ENCODE measurements at places on chromosomes 7 and 10.

DNA sequence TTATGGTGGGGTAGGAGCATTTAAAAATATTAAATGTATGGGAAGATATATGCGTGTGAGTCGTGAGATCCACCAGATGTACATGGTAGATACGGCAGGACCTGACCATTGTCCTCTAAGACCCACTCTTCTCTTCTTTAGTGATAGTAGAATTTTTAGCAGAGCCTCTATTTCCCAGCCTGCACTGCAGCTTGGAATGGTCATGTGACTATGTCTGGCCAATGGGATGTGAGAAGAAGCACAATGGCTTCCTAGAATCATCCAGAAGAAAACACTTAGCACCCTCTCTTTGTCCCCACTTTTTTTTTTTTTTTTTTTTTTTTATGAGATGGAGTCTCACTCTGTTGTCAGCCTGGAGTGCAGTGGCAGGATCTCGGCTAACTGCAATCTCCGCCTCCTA is 86.6 kb upstream of the CYTH3 start:
- no peak for DNase-seq

- DNase-seq = no peak
Observed at GRCh38 chr10:44051584-44052385, 333.1 kb downstream of the CXCL12 start.

GRCh38 chr10:72732521-72732920 is 40.6 kb downstream of the MCU start:
- DNase-seq = no peak

GRCh38 chr10:15744217-15744865 is 24.6 kb upstream of the ITGA8 start:
- DNase-seq = no peak

DNA sequence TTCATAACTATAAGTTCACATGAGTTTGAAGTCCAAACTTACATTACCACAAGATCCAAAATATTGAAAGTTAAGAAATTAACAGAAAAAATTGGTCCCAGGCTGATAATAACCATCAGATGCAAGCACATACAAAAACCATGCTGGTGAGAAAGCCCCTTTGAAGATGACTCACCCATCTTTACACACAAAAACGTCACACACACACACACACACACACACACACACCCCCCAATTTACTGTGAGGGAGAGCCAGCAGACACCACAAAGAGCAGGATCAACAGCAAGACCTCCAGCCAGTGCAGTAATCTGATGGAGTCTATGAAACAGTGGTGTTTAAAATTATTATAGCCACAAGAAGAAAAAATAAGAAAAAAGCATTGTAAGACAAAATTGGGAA is 50.1 kb upstream of the DRGX start:
- no peak for DNase-seq

- DNase-seq = no peak
Observed at GRCh38 chr7:89988074-89988473, 166.2 kb upstream of the STEAP1 start.

- no peak for DNase-seq
Observed at GRCh38 chr10:93657757-93658156, 44.6 kb downstream of the FRA10AC1 start.

GRCh38 chr7:91527460-91527859 is 263.2 kb downstream of the FZD1 start:
- DNase-seq = no peak

- no peak for DNase-seq
Observed at GRCh38 chr7:158291998-158292397, 295.6 kb downstream of the PTPRN2 start.

DNA sequence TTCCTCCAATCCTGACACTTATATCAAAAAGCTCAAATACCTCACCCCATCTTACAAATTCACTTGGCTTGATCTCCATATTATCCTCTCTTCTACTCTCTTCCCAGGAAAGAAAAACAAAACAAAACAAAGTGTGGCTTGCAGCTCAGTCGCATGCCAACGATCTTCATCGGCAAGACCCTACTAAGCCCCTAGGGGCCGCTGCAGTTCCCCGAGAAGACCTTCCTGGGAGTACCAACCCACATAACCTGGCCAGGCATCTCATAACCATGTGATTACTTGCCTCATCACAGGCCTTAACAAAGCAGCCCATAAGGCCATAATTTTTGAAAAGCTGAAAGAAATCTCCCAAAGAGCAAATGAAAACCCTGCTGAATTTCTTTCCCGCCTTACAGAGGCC is 103.7 kb downstream of the ZNF92 start:
- no peak for DNase-seq

- DNase-seq = no peak
Observed at GRCh38 chr7:6162331-6162620, 110.1 kb downstream of the CYTH3 start.

GRCh38 chr7:55622241-55622640 is 49.9 kb upstream of the VOPP1 start:
- DNase-seq = no peak

DNA sequence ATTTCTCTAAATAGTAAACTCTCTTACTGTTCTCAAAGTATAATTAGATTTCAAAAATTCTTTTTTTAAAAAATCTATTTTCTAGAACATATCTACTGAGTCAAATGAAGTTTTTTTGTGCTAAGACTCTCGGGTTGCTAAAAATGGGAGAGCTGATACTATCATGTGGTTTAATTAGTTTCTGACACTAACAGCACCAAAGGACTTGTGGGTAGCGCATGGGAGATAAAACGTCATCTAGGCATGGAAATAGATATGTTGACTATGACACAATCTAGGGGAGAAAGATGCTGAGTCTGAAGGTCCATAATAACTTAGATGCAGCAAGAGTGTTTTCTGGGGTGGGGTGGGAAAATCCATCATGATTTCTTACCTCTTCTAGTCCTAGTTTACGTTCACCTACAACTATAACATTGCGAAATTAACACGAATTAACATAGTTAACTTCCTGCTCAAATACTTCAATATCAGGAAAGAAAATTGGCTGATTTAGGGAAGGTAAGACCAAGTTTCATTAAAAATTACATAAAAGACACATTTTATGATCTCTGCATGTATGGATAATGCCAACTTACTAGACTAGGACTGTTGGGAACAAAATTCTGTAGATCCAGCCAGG is 14.3 kb upstream of the ARMC3 start:
- DNase-seq = no peak

- DNase-seq = no peak
Observed at GRCh38 chr10:70328967-70329366, 45.2 kb upstream of the NPFFR1 start.

DNA sequence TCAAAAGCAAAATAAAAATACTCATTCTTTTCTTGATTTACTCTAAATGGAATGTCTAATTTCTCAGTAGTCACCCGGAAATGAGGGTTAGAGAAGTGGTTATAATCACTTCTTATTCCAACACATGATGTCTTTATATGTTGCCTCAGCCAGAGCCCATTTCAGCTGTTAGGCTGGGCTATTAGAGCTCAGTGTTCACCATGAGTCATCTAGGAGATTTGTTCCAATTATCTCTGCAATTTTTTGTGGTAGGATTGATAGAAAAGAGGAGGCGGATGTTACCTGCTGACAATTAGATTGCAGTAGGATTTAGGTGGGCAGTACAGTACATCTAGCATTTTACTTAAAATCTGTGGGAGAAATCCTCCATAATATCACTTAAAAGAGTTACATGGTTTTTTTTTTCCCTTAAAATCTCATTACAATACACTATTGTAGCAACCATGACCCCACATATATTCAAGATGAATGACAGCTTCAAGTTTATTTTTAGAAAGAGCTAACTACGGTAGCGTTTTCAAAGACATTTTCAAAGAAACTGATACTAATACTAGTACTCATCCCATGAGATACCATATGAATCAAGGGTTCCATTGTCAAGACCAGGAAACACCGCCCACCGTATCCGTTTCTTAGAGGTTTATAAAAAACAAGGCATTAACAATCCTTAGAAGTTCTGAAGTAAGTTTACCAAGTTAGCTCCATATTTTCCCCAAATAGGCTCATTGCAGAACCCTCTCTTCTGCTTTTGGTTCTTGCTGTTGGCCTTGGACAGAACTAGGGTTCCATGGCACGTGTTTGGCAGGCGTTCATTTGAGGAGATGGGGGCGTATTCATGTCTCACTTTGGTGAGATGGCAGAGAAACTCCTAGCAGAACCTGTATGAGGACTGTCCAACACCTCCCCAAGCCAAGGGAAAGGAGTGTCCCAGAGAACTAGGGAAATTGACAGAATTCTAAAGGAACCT is 10.4 kb downstream of the CPA2 start:
- DNase-seq = no peak

DNA sequence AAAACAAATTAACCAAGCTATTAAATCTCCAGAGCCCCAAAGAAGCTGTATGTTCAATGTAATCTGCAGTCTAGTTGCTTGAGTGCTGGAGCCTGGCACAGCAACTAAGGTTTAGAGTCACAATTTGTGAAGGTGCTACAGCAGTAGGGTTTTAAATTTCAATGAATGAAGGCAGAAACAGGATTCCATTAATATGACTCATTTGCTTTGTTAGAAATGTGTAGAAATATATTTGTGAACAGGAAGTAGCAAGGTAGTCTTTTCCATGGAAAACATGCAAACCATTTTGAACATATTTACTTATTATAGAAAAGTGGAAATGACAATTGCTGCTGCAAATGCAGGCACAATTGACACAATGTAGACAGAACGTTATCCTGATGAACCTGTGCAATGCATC is 149.0 kb upstream of the STEAP4 start:
- DNase-seq = no peak

GRCh38 chr10:104120903-104121484 is 977 bp upstream of the SFR1 start:
- DNase-seq = peak; percentile 70

DNA sequence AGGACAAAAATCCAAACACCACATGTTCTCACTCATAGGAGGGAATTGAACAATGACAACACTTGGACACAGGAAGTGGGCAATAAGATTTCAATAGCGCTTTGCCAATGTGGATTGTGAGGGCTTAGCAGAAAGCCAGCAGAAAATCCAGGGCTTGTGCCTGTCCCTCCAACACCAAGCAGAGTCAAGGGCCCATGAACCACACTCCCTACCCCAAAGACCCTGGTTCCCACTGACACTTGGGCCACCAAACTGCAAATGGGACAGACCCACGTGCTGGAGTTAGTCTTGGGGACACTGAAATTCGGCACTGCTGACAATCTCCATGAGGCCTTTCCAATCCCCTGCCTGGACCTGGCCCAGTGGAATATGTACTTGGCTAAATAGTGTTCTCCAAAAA is 67.0 kb downstream of the GRID1 start:
- no peak for DNase-seq

DNA sequence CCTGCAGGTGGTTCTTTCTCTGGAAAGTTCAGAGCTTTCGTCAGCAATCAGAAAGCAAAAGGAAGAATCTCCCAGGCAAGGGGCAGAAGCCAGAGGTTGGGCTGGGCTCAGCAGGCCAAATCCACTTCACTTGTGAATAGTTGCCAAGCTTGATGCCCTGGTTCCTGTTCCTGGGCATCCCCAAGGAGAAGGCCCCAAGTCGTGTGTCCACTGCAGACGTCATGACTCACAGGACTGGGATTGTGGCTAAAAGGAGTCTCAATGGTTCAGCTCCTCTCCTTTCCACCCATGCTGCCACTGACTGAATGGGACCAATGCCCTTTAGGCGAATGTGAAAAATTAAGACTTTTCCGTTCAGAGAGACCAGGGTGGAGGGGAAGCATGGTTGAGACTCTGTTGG is 38.6 kb upstream of the TRIM8 start:
- DNase-seq = no peak

- DNase-seq = no peak
Observed at GRCh38 chr7:29588900-29589696, 25.5 kb downstream of the PRR15 start.

- DNase-seq = no peak
Observed at GRCh38 chr7:2824678-2825461, 19.2 kb downstream of the GNA12 start.

GRCh38 chr7:101557421-101557820 is 71.7 kb downstream of the MYL10 start:
- no peak for DNase-seq

GRCh38 chr7:2979951-2980350 is 63.7 kb downstream of the CARD11 start:
- no peak for DNase-seq

DNA sequence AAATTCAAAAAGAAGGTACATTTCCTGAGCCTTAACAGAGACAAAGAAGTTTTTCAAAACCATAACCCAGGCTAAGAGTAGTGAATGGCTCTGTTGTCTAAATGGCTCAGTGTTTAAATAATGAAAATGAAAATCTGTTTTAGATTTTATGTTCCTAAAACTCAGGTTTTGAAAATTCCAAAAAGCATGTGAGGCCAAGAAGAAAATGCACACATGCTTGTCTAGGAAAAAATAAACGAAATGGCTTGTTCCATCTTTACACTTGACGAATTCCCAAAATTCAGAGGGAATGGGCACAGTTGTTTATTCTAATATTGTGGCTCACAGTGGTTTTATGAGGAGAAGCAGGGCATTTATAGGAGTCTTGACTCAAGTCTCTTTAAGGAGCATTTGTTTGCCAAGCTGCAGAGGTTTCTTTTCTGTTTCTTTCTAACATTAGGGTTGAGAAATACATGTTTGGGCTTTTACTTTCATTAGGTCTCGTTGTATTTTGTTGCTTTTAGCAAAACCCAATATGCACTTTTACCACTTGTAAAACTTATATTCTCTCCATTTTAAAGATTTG is 527.6 kb upstream of the ANKRD30A start:
- no peak for DNase-seq

DNA sequence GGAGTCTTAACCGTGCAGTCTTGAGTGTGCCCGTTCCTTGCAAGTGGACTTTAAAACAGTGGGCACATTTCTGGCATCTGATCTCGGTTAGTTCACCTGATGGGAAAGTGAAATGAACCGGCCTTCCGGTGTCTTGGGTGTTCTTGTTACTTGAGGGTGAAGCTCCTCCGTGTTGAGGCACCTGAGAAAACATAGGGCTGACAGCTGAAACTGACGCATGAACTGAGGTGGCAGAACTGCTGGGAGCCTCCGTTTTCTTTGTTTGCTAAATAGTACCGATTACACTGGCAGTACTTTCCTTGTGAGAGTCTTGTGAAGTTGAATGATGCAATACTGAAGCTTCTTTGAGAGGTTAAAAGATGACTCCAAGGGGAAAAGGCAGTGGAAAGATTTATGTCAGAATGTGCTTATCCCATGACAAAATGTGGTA is 62.8 kb upstream of the SAMD8 start:
- no peak for DNase-seq

GRCh38 chr7:140209866-140210609 is 33.3 kb upstream of the KDM7A start:
- no peak for DNase-seq

GRCh38 chr10:45294681-45295080 is 20.7 kb downstream of the OR13A1 start:
- no peak for DNase-seq

DNA sequence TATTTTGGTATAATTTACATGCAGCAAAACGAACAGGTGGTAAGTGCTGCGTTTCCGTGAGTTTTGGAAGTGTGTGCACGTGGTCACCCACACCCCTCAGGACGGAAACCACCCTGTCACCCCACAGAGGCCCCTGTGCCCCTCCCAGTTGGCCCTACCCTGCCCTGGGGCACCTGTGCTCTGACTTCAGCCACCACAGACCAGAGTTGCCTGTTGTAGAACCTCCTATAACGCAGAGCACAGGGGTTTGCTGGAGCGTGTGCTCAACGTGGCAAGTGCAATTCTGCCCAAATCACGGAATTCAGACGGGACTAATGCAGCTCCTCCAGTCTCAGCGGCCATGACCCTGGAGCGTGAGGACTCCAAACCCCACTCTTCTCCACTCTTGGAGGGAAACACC is 9.6 kb upstream of the CFAP46 start:
- DNase-seq = no peak

- DNase-seq = no peak
Observed at GRCh38 chr10:110717781-110718589, 73.8 kb downstream of the RBM20 start.
